HFF-Myc (cell line): ENCODE measurements at places on chromosomes 1 and 21.

- no peak for DNase-seq
Observed at GRCh38 chr21:38075833-38076587, 159.8 kb upstream of the KCNJ6 start.

DNA sequence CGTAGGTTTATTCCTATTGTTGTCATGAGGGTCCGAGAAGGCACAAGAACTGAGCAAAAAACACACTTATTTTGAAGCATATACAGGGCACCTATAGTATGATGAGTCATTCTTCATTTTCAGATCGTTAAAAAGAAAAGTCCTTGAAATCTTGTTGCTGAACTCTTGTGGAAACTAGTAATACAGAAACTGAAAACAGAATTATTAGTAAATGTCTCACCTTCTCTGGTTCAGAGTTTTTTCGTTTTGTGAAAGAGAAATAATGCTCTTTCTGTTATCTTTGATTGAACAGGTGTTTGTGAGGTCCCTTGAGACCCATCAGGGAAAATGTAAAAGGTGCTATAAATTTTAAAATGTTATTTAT is 102.0 kb upstream of the COA6 start:
- no peak for DNase-seq

DNA sequence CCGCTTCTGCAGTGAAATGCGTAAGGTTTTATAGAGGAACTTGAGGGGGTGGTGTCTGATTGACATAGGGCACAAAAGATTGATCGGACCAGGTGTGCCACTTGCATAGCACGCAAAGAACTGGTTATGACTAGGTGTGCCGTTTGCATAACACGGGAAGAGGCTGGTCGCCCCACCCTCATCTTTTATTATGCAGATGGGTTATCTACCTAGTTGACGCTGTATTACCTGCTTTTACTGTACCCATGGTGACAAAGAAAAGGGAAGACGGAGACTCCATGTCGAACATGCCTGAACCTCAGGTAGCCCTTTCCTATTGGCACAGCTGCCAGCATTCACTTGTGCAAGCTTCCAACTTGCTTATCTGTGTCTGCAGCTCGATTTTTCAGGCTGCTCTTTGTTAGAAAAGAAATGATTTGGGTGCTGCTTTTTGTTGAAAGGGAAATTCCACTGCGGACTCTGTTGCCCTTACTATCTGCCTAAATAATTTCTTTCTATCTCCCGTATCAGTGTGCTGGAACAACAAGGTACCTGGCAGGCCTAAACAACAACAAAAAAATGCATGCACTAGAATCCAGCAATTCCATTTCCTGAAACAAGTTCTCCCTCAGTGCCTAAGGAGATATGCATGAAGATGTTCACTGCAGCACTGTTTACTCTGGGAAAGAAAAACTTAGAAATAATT is 194.4 kb upstream of the KAZN start:
- no peak for DNase-seq

GRCh38 chr21:44051462-44051941 is 39.4 kb downstream of the TRAPPC10 start:
- no peak for DNase-seq

GRCh38 chr21:44924606-44925377 is 4.1 kb upstream of the ITGB2 start:
- DNase-seq = no peak

GRCh38 chr1:241447031-241447644 is 72.4 kb downstream of the FH start:
- no peak for DNase-seq

DNA sequence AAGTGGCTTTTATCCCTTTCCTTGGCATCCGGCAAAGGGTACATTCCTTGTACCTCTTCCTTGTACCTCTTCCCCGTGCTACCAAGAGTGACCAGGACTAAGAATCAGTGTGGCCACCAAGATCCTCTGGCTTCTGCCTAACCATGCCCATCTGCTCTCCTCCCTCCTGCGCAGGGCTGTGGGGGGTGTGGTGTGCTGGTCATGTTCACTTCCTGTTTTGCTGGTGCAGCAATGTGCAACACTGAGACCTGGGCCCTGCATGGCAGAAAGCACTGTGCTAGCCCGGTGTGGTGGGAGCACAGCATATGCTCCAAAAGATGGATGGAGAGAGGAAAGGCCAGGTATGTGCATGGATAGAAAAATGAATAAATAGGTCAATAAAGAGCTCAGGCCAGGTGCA is 33.3 kb upstream of the TENT5C start:
- DNase-seq = no peak

DNA sequence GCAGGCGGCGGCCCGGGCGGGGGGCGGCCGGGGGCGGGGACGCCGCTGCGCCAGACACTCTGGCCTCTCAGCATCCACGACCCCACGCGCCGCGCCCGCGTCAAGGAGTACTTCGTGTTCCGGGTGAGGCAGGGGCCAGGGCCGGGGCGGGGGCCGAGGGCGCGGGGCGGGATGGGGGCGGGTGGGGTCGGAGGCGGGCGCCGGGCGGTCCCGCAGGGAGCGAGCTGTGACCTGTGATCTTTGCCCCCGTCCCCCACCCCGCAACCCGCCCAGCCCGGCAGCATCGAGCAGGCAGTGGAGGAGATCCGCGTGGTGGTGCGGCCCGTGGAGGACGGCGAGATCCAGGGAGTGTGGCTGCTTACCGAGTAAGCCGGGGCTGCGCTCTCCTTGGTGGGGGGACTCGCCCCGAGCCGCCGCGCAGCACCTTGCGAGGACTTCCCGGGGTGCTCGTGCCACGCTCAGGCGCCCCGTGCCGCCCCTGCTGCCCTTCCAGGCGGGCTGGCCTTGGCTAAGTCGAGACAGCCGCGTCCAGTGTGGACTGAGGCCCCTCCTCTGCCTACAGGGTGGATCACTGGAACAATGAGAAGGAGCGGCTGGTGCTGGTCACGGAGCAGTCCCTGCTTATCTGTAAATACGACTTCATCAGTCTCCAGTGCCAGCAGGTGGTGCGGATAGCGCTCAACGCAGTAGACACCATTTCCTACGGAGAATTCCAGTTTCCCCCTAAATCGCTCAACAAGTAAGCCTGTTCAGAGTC is 514 bp downstream of the TPRG1L start:
- no peak for DNase-seq

GRCh38 chr1:194477908-194478307 is 1291.5 kb upstream of the B3GALT2 start:
- DNase-seq = no peak

- no peak for DNase-seq
Observed at GRCh38 chr21:18522181-18522972, 118.8 kb upstream of the TMPRSS15 start.

DNA sequence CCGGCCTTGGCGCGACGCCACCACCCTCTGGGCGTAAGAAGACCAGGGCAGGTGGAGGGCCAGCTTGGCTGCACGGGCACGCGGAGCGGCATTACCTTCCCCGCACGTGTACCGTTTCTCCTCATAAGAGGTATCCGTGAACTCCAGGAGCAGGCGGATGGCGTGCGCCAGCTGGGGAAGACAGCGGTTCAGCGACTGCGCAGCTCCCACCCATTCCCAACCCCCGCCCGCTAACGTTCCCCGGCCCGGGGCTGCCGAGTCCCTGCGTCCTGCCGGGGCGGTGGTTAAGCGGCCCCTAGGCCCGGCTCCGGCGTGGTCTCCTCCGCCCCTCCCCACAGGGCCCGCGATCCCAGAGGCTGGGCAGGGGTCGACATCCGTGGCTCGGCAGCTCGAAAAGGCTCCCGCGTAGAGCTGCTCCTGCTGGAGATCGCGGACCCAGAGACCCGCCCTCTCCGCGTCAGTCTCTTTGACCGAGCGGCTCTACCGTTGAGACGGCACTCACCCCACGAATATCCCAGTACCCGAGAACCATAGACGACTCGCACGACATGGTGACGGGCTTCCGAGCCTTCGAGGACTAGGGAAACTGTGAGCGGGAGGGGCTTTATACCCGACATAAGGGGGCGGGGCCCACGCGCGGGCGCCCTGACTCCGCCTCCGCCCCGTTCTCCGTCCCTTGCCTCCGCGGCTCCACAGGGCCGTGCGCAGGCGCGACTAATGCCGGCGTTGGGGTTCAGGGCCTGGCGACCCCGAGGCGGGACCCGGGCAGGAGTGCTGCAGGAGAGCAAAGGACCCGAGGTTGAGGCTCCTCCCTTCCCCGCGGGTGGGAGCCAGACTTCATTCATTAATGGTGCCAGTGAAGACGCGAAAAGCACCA is 862 bp downstream of the GSTM3 start:
- no peak for DNase-seq

DNA sequence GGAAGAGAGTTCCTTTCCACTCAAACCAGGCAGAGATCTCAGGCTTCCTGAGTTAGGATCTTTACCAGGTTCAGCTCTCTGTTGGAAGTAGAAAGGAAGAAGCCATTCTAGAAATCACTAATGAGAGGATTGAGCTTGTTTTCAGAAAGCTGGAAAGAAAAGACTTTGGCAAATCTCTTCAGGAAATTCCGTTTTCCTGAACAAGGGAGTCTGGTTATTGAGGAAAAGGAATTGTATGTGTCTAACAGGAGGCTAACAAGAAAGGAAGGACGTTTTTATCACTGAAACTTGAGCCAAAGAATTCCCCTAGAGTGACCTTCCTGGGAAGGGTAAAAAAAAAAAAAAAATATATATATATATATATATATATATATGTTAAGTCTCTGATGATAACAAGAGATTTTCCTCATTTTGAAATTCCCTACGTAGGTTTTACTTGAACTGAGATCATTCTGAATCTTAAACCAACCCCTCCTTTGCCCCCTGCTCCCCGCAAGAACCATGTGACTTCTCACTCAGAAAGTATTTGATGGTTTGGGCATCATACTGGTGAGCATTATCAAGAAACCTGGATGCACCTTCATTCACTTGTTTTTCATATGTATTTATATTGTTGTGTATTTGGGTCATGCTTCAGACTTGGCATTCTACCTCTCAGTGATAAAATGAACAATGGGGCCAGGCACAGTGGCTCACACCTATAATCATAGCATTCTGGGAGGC is 98.4 kb upstream of the BMP8A start:
- no peak for DNase-seq

- DNase-seq = no peak
Observed at GRCh38 chr1:176774224-176774623, 311.2 kb downstream of the PAPPA2 start.

DNA sequence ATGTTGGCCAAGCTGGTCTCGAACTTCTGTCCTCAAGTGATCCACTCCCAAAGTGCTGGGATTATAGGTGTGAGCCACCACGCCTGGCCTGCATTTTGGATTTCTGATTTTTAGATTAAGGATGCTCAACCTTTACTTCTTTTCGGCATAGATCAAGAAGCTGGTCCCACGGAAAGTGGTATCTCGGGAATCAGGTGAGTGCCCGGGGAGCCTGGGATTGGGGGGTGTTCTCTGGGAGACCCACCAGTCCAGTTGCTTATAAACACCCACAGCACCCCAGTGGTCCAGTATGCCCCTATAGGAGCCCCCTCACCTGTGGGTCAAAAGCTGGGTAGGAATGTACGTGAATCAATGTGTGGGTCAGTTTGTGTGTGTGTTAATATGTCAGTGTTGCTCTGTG is 3.2 kb downstream of the SH3D21 start:
- DNase-seq = no peak

GRCh38 chr1:217026531-217026930 is 303.3 kb upstream of the ESRRG start:
- no peak for DNase-seq

GRCh38 chr21:17460094-17460493 is 52.7 kb upstream of the CXADR start:
- peak; percentile 24 for DNase-seq

DNA sequence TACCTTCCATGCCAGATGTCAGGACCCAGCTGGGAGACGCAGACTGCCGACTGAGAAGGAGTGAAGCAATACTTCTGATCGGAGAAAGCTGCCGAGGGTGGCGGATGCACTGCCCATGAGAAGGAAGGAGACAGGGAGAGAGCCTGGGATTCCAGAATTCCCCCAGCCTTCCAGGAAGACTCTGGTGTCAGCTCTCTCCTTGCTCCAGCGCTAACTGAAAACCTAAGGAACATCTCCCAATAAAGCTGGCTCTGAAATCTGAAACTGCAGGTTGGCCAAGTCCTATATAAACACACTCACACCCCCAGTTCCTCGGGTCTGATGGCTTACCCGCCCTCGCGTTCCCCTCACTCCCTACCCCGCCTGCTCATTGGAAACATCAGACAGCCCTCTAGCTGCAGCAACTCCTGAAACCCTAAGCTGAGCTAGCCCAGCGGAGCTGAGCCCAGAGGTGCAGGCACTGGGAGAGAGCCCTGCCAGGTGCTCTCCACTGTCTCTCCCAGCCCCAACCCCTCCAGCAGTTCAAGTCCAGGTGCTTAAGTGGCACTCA is 52.3 kb downstream of the PLEKHA6 start:
- no peak for DNase-seq

DNA sequence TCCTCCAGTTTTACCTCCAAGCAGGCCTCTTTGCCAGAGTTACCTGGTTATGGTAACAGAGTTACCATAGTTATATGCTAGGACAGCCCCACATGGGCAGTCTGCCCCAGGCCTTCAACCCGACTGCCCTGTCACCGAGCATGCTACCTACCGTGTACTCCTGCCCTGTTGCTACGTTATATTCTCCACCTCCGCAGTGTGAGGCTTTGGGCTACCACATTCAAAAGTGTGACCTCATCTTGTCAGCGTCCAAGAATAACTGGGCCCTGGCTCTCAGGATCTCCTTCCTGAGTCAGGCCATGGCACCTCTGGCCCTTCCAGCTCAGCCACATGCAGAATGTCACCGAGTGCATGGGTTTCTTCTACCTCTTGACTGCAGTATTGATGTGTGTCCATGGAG is 8.9 kb downstream of the MAPKAPK2 start:
- DNase-seq = no peak

DNA sequence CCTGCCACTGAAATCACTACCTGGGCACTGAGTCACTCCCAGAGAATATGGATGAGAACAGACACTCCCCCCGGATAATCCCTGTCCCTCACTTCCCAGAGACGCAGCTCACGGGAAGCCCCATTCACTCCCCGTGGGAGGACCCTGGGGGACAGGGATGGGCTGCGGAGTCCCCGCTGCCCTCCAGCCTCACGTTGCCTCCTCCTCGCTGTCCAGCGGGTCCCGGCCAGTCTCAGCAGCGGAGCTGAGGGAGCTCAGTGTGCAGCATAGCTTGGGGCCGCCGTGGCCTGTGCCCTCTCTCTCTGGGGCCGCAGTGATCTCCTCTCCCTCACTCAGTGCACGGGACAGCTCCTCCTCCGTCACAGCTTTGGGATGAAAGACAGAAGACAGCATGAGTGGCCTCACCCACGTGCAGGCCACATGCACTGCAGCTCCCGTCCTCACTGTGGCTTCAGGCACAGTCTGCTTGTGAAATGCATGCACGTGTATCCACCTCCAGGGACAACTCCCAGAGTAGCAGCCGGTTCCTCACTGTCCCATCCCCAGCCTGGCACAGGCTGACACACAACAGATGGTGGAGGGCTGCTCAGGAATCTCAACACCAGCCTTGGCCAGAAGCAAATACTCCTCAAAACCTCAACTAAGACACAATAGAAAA is 7.4 kb downstream of the CFAP410 start:
- DNase-seq = peak; percentile 32

GRCh38 chr21:44086636-44087425 is 20.4 kb upstream of the PWP2 start:
- DNase-seq = no peak
